ENCODE measurements at places on chromosomes 12 and 14. TPM values are rescaled to one million over a fixed set of nuclear protein-coding genes. Genes with fewer than 3 reads are reported as not detected.

DNA sequence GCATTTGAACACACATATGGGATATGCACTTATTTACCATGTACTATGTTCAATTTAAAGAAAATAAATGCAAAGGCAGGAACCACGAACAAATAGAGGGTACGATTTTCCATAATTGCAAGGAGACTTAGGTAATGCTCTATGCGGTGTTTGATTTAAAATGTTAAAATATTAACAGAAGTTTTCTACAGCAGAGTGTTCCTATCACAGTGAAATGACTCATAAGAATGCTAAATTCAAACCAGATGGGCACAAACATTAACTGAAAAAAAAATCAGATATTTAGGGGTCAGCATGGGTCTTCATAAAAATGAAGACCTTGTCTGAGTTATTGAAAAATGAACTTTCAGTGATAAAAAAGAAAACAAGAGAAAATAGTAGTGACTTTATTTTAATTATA, 65.4 kb downstream of the LLPH start:
- DNase-seq: no peak

EXOC3L4 gene
- total RNA-seq: not detected

DNA sequence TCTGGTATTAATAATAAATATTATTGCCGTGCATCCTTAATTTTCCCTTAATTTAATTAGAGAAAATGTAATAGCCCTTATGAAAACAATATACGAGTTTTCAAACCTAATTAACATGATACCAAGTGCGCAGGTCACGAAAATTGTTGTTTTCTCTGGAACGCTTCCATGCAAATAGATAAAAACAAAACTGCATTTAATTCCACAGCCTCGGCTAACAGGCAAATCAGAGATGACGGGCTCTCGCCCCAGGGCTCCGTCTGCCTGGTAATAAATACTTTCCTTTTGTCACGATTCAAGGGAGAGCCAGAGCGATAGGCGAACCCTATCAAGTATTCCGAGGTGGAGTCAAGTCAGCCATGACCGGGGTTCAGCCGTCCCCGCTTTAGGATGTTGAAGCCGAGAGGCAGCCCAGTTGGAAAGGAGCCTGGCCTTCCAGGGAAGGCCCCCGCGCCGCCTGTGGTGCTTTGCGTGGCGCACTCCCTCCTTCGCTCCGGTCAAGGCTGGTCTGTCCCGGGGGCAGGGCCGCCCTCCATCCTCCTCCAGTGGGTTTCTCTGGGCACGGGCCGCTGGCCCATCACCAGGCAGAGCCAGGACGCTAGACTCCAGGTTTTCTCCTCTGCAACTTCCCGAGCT, 137.8 kb upstream of the GSC start:
- no peak for DNase-seq

DNA sequence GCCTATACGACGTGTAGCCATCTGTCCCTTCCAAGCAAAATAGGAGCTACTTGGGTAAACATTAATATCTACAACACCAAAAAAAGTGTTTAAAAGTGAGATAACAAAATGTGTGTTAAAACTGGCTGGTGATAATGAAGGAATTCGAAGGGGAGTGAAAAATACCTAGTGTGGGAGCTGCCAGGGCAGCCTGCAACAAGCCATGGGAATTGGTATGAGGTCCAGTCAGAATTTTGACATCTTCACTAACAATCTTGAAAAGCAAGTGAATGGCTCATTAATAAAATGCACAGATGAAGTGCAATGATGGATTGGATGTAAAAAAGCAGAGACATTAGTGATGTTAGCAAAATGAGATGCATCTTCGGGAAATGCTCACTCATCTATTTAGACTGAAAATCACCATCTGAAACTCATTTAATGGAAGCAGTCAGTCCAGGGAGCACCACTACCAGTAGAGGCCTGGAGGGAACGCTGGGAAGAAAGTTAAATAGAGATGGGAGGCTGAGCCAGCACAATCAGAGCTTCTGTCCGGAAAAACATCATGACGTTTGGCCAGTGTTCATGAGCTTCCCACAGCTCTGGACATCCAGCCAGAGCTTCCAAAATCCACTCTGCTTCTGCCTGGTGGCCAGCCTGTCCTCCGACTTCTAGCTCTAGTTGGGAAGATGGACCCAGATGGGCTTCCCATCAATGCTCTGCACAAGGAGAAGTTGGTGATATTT, 405.0 kb upstream of the TMTC1 start:
- DNase-seq: no peak

- no peak for DNase-seq
These were observed 101.4 kb downstream of the STAB2 start for GRCh38 chr12:103688376-103689063.

DNA sequence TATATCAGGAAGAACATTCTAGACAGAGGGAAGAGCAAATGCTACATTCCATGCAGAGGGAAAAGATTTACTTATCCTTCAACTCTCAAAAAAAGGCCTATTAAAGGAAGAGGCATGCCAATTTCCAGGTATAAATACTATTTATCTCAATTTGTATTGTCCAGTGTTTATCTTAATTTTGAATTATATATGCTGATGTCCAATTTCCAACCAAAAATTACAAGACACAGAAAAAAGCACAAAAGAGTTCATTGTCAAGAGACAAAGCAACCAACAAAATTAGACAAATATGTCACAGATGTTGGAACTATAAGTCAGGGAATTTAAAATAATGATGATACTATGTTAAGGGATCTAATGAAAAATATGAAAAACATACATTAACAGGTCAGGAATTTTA, 286.6 kb upstream of the SFSWAP start:
- no peak for DNase-seq

- DNase-seq: no peak
These were observed 138.9 kb downstream of the ACSS3 start for GRCh38 chr12:81216739-81217138.

- no peak for DNase-seq
These were observed 4.0 kb upstream of the RNASE10 start for GRCh38 chr14:20501346-20501745.

Data from activated naive CD8-positive, alpha-beta T cell treated with anti-CD3 and anti-CD28 coated beads for 36 hours (primary cell).